ENCODE measurements at places on chromosomes 2 and 18. TPM values are rescaled to one million over a fixed set of nuclear protein-coding genes. Genes with fewer than 3 reads are reported as not detected.
A peak's percentile ranks its signal among the peaks of the same experiment; 100 is the strongest.

Gene OR6B3
- total RNA-seq: not detected

Gene MLPH
- total RNA-seq: 8.9 TPM

Gene CDK15
- total RNA-seq: 0.07 TPM

Gene EEF1B2
- total RNA-seq: 162 TPM

Gene CLHC1
- total RNA-seq: 16.8 TPM

Gene AQP4
- total RNA-seq: 36.1 TPM

Gene KANSL1L
- 24.2 TPM for total RNA-seq

Gene CDH20
- not detected for total RNA-seq

Gene NOTO
- not detected for total RNA-seq

Gene CKAP2L
- total RNA-seq: 1.8 TPM

Gene CD28
- 0.78 TPM for total RNA-seq

Gene DSEL
- 8.9 TPM for total RNA-seq

Gene PPM1B
- total RNA-seq: 64.3 TPM

Gene PLCD4
- total RNA-seq: 18.8 TPM

Gene ZBTB14
- 34.4 TPM for total RNA-seq

Gene CAPN14
- 0.40 TPM for total RNA-seq

Gene SLC9A4
- total RNA-seq: 0.22 TPM

Gene DNER
- total RNA-seq: 8.3 TPM

DNA sequence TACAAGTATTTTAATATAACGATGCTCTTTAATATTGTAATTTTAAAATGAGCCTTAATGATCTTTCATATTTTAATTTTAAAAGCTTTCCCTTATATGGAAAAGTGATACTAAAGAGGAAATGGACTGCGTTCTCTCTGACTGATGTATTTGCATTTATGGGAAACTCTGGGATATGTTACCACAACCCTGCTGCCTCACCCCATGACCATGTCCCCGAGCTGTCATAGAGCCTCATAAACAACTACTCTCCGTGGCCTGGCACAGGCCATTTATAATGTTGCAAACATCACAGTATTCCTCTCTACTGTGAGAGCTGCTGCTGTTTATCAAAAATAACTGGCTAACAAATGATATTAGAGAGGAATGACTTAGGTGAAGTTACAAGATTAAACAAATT is 75.8 kb upstream of the SEC11C start:
- ATAC-seq: no peak

- no peak for ATAC-seq
Measured at GRCh38 chr2:193690572-193690971, 1495.8 kb upstream of the TMEFF2 start.

GRCh38 chr2:13481201-13481600 is 764.5 kb downstream of the TRIB2 start:
- no peak for ATAC-seq

- no peak for ATAC-seq
Measured at GRCh38 chr2:17652681-17653394, 100.8 kb downstream of the SMC6 start.

GRCh38 chr18:56481751-56482150 is 156.6 kb downstream of the TXNL1 start:
- ATAC-seq: no peak

GRCh38 chr18:45335282-45336043 is 279.8 kb upstream of the SLC14A2 start:
- no peak for ATAC-seq

GRCh38 chr2:223439786-223440185 is 162.4 kb downstream of the SCG2 start:
- ATAC-seq: no peak

- no peak for ATAC-seq
Measured at GRCh38 chr2:212549463-212549862, 10.9 kb upstream of the ERBB4 start.

- ATAC-seq: no peak
Measured at GRCh38 chr2:65878011-65878340, 445.6 kb upstream of the SPRED2 start.

DNA sequence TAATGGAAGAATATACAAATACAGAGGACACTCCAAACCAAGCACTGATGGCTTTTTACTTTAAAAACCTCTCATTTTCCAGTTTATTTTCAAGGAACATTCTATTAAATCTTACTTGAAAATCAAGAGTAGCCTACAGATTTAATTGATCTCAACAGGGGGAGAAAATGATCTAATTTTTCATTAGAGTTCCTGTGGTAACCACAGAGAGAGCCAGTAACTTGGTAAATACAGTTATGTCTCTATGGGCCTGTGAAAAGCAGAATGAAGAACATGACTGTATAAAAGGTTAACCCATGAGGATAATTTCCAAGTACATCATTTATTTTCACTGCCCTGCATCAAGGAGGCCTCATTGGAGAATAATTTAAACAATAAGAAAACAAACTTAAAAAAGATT is 39.8 kb upstream of the ITPRID2 start:
- no peak for ATAC-seq

GRCh38 chr2:224033601-224034000 is 5.5 kb downstream of the SERPINE2 start:
- ATAC-seq: no peak

GRCh38 chr2:220985561-220985960 is 586.5 kb downstream of the EPHA4 start:
- ATAC-seq: no peak

DNA sequence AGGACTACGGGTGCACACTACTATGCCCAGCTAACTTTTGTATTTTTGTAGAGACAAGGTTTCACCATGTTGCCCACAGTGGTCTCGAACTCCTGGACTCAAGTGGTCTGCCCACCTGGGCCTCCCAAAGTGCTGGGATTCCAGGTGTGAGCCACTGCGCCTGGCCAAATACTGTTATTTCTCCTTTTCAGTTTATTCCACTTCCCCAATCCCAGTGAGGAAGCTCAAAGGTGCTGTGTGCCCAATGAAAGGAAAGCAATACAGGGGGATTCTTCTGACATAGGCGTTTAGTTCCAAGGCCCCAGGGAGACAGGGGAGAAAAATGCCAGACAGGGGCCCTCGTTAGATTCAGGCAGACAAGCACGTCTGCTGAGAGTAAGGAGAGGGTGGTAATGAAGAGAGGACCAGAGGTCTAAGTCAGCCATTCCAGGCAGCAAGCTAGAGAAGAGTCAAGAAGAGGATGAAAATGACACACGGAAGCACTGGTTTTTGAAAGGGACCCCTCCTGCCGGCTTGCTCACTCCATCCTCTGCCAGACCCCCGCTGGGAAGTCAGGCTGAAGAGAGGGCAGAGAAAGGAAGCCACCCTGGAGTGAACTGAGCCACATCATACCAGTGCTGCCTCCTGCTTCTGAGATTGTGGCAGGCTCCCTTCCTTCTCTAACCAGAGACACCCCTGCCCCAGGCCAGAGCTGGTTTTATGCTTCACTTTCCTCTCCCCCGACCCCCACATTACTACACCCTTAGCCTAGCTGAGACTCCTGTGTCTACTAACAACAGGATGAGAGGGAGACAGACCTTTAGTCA is 6.7 kb downstream of the INO80C start:
- no peak for ATAC-seq

- ATAC-seq: no peak
Measured at GRCh38 chr2:181954538-181954883, 31.1 kb upstream of the PPP1R1C start.

DNA sequence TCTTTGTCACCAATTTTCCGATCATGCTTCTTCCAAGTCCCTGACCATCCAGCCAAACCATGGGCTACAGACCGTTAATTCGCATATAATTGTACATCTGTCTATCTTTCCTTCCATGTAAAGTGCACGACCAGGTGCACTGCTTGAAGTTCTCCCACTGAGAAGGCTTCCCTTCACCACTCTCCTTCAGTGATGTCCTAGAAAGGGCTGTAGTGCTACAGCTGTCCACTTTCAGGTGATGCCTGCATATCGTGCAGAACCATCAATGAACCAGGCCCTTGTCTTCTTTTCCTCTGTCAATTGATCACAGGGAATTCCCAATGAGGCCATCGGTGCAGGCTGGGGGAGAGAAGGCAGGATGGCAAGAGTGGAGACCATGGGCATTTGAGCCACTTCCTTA is 148.9 kb downstream of the TMEM182 start:
- no peak for ATAC-seq

- ATAC-seq: no peak
Measured at GRCh38 chr2:112996635-112997034, 8.6 kb upstream of the IL36A start.

DNA sequence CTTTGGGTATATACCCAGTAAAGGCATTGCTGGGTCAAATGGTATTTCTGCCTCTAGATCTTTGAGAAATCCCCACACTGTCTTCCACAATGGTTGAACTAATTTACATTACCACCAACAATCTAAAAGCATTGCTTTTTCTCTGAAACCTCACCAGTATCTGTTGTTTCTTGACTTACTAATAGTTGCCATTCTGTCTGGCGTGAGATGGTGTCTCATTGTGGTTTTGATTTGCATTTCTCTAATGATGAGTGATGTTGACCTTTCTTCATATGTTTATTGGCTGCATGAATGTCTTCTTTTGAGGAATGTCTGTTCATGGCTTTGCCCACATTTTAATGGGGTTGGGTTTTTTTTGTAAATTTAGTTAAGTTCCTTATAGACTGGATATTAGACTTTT is 382.6 kb upstream of the ZNF804A start:
- ATAC-seq: no peak

- ATAC-seq: no peak
Measured at GRCh38 chr2:218430721-218431120, 11.8 kb downstream of the VIL1 start.

DNA sequence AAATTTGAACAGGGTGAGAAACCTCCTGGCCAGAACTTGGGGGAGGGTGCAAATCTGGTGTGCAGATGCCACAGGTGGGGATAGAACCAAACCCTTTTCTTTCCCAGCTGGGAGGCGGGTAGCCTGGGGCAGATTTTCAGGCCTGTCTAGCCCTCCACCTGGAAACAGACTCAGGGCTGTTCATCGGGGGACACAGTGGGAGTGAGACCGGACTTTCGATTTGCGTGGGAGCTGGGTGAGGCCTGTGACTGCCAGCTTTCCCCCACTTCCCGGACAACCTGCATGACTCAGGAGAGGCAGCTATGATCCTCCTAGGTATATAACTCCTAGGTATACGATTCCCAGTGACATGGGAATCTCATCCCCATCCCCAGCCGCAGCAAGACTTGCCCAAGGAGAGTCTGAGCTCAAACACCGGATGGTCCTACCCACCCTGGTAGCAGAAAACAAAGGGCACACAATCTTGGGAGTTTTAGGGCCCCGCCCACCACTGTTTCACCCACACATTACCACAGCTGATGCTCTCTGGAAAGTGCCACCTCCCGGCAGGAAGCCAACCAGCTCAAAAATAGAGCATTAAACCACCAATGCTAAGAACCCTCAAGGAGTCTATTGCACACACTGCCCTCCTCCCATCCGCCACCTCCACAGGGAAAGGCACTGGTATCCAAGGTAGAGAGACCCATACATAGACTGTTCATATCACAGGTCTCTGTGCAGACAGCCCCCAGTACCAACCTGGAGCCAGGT is 92.5 kb downstream of the BARD1 start:
- no peak for ATAC-seq

DNA sequence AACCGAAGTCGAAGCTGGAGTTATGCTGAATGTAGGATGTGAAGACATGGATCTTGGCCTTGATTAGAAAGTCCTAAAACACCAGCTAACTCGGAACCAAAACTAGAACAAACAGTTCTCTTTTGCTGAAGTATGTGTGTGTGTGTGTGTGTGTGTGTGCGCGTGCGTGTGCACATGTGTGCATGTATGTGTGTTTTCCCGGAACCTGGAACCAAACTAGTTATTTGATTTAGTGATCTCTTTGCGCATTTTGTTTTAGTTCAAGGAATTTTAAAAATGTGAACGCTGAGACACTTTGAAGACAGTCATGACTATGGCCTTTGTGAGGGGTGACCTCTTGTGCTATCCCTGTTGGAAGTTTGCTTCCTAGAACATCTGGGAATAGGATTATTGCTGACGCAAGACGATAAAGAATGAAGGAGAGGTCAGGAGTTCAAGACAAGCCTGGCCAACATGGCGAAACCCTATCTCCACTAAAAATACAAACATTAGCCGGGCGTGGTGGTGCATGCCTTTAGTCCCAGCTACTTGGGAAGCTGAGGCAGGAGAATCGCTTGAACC is 23.8 kb downstream of the FHL2 start:
- peak; percentile 75 for ATAC-seq

GRCh38 chr2:148161909-148162435 is 141.1 kb downstream of the MBD5 start:
- ATAC-seq: no peak

- ATAC-seq: no peak
Measured at GRCh38 chr2:151823651-151824050, 4.6 kb downstream of the ARL5A start.

GRCh38 chr18:3340015-3340681 is 78.2 kb downstream of the MYL12B start:
- no peak for ATAC-seq

GRCh38 chr18:30149585-30149984 is 893.0 kb downstream of the DSC3 start:
- ATAC-seq: no peak

- no peak for ATAC-seq
Measured at GRCh38 chr18:48962252-48962993, 11.7 kb upstream of the SMAD7 start.

DNA sequence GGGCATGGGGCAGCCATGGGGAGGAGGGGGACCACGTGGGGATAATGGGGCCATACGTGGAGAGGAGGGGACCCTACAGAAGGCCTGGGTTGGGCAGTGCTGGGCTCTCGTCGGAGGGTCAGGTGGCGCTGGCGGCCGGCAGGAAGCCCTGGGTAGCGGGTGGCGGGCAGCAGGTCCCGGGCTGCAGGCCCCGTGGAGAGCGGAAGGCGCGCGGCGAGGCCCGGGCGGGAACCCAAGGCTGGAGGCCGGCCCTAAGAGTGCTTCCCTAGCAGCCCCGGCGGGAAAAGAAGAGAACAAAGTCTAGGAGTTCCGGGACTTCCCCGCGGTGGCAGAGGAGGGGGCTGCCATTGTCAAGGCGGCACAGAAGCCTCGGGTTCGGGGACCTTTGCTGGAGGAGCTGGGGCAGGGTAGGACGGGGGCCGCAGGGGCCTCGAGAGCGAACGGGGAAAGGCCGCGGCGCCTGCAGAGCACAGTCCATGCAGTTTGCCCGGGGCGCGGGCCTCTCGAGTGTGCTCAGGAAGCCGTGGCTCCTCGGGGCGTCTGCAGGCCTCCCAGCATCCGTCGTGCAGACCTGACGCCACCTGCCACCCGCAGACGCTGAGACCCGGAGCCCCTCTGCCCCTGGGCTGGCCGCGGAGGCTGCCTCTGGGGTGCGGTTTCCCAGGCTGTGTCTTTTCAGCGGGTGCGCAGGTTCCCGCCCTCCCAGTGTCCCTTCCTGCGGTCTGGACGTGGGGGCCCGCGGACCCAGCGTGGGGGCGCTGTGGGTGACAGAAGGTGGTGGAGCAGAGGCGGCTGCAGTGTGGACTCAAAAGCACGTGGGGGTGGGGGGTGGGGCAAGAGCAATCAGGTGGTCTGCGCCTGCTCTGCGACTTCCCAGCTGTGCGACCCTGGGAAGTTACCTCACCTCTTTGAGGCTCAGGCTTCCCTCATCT is 19.4 kb upstream of the NCL start:
- peak; percentile 32 for ATAC-seq

DNA sequence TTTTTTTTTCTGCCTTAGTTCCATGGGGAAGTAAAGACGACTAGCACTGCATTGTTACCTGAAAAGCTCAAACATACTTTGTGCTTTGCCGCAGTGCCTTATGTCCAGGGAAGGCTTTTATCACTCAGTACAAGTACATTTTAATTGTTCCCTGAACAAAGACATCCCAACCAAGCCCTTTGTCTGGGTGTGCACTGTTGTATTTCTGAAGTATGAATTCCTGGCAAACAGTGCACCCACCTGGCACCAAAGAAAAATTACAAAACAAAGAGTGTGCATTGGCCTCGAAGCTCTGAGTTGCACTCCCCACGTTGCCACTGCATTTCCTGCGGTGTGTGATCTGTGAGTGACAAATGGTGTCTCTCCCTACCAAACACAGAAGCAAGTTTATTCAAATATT is 858.5 kb upstream of the PIK3C3 start:
- ATAC-seq: no peak

Data from gastroesophageal sphincter (tissue), 4 donors.